Stimulated activated CD8-positive, alpha-beta memory T cell treated with anti-CD3 and anti-CD28 coated beads, Interleukin-2, amount 100 ng/mL, for 1 hour (primary cell): ENCODE measurements at places on chromosomes 11 and 22.

DNA sequence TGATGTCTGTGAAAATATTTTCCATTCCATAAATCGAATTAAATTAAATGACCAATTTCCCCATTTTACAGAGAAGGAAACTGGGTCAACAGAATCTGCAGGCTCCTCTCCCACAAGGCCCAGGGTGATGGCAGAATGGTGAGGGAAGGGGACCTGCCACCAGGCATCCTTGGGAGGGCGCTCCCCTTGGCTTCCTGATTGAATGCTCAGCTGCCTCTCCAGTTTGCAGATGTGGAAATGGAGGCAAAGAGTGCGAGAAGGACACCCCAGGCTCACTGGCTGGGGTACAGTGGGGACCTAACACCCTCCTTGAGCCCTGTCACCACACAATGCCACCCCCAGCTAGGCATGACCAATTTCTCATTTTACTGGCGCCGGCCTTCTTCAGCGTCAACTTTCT is 28.5 kb upstream of the CSNK1E start:
- no peak for DNase-seq

- no peak for DNase-seq
Measured at GRCh38 chr11:67262731-67263675, 3.3 kb upstream of the GRK2 start.

DNA sequence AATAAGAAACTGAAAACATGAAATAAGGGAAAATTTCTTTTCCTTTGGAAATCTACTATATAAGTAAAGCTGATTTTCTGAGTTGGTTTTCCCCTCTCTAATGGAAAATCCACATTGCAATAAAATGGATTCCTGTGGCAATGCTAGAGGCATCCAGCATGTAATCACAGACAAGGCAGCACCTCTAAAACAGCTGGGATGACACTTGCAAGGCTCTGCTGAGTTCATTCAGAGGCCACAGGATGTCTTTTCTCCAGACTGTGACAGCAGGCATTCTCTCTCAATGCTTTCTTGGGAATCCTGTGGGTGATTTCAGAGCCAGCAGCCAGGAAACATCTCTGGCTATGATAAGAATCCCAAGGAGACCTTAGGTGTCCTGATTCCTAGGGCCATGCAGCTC is 201.3 kb upstream of the BLID start:
- DNase-seq, result no peak

DNA sequence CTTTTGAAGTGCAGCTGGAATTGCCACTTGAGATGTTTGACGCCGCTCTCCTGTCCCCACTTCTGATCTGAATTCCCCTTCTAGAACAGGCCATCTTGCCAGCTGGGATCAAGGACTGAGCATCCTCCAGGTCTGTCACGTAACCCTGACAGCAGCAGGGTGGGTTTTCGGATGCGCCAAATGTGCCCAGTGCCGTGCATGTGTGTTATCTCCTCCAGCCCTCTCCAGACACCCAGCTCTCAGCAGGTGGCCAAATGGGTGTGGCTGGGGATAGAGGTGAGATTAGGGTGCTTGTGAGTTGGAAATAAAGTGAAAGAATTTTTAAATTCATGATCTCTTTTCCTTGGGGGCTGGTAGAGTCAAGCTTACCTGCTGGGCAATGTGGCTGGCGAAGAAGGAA is 3.3 kb downstream of the OSBP2 start:
- no peak for DNase-seq

- DNase-seq, result no peak
Measured at GRCh38 chr11:84437071-84437980, 1151.2 kb upstream of the CCDC90B start.

GRCh38 chr22:45324311-45324711 is 14.6 kb downstream of the FAM118A start:
- no peak for DNase-seq

DNA sequence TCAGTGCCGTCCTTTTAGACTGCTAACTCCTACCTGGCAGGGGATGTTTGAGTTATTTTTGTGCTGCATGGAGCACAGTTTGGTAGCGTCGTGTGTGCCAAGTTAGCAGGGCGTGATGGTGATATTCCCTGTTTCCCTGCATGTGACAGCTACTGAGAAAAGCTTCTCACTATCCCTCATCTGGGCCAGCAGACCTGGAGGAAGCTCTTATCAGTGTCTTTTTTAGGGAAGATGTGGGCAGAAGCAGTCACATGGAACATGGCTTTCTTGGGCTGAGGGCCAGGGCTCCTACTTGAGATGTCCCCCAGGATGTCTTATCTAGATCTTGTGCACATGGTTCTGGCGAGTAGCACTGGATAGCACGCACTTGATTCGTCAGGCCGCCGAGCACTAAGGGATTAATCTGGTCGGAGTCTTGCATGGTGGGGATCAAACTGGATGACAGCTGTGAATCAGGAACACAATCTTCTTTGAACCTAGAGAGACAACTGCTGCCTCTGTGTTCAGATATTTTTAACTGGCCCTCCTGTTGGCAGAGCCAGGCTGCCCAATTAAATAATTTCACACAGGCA is 33.8 kb downstream of the TECTA start:
- no peak for DNase-seq

DNA sequence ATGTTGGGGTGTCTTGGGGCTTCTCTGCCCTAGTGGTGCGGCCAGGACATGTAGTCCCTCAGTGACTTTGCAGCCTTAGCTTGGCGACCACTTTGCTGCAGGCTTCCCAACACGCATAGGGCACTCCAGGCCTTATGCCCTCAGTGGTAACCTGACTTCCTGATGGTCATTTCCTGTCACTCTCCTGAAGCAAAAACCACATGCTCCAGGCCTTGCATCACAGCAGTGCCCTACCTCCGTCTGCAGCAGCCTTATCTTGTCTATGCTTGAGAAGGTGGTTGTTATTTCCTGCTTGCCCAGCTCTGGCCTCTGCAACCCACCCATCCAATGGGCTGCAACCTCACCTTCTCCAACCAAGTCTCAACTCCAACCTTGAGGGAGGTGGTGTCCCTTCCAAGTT is 33.4 kb upstream of the PISD start:
- DNase-seq, result no peak

- DNase-seq, result no peak
Measured at GRCh38 chr11:65743681-65744025, 23.1 kb upstream of the RNASEH2C start.

- no peak for DNase-seq
Measured at GRCh38 chr11:7672960-7673723, at the start of gene CYB5R2. Gene CYB5R2, minus strand, starts transcription at chr11:7673500. Its CDS starts 675 bp downstream, at chr11:7672825.

GRCh38 chr11:117528097-117528721 is 200.6 kb downstream of the CEP164 start:
- no peak for DNase-seq

- no peak for DNase-seq
Measured at GRCh38 chr11:77187111-77187750, 59.2 kb downstream of the MYO7A start.

GRCh38 chr11:110472858-110473257 is 43.1 kb downstream of the FDX1 start:
- no peak for DNase-seq

GRCh38 chr22:39316440-39317083 is 2.9 kb downstream of the RPL3 start:
- DNase-seq, result peak; percentile 54

GRCh38 chr11:86681483-86681756 is 9.0 kb upstream of the ME3 start:
- DNase-seq, result no peak

DNA sequence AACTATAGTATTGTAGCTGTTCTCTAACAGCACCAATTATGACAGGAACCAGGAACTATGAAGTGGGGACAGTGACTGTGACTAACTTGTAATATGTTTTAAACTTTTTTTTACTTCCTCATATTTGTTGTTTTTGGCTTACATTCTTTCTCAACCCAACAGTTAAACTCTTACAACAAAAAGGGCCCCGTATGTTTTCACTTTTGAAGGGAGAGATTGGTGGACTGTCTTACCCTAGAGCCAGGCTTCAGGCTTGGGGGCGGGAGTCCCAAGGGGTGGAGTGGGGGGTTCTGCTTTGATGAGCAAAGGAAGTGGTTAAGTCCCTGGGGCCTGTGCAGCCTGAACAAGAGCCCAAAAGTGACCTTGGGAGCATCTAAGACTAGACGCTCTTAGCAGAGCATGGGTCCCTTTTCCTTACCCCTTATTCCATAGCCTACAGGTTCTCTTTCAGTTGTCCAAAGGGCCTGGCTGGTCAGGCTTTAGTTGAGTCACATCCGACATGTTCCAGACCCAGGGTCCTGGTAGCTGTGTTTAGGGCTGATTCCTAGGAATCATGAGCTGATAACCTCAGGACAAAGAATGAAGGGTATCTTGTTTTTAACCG is 38.8 kb downstream of the STIM1 start:
- no peak for DNase-seq

DNA sequence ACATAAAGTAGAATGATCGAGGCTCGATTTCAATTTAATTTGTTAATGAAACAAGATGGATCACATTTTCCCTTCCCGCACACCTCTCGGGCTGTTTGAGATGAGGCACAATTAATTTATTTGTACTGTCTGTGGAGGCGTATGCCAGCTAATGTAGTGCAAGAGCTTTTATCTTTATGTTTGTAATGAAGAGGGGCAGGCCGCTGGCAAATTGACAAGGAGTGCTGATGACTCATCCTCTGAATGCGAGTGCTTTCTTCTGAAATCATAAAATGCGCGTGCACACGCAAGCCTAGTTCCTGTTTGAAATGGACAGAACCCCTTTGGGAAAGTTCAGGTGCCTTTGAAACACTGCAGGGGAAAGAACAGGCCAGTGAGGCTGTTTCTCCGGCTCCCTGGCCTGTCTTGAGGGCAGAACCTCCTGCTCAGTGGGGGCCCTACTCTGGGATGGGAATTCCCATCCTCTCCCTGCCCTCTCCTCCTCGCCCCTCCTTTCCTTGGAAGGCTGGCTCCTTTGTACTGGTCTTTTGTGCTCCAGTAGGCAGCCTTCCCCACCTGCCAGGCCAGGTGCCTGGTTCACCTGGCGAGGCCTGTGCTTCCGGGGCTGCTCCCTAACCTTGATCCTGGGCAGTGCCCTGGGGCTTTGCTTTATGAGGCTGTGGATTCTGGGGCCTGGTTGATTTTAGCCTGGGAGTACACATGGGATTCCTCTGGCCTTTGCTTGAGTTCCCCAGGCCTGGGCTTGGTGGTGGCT is 50.3 kb downstream of the TEAD1 start:
- no peak for DNase-seq

DNA sequence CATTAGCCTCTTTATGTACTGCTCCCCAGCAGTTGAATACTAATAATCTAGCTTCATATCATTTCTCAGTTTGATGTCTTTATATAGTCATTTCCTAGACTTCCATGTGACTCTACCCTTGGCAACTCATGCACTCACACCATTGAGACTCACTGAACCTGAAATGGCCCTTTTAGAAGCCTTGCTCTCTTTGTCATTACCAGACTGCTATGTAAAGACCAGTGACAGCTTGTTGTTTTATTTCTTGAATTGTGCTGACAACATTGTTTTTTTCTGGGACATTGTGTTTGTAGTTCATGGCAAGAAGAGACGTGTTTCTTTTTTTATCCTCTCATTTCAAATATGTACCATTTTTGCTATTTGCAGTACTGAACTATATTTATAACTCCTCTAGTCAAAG is 256.5 kb downstream of the CNTN5 start:
- DNase-seq, result no peak

DNA sequence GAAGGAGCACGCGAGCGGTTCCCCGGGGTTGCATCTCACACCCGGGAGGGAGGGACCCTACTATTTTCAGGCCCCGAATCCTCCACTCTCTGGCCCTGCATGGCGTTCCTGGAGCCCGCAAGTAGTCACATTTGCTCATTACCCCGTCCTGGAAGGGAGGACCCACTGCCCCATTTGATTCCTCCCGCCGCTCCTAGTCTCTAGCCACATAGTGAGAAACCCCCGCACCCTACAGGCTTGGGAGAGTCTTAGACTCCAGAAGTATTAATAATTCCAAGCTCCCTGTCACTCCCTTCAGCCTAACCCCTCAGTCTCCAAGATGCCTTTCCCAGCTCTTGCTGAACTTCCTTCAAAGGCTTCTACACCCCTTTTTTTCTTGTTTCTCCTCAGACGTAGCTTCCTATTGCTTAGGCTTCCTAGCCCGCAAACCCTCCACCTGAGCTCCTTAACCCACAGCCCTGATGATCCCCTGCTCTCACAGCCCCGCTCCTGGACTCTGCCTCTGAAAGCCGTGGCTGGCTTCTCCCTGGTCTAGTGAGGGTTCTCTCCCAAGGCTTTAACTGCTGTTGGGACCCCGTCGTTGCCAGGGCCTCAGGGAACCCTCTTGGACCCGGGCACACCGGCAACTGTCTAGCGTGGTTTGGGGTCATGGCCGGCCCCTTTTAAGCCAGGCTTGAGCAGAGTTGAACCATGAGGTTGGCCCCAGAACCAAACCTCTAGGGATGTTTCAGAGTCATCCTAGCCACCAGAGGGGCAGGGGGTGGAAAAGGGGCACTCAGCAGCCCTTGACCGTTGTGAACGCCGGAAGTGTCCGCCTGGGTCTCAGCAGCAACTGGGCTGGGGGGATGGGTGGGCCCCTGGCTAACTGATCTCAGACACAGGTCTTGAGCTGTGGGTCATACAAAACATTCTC is 862 bp downstream of the GGA1 start:
- DNase-seq, result no peak

- DNase-seq, result no peak
Measured at GRCh38 chr11:80107415-80107814, 666.6 kb upstream of the TENM4 start.

DNA sequence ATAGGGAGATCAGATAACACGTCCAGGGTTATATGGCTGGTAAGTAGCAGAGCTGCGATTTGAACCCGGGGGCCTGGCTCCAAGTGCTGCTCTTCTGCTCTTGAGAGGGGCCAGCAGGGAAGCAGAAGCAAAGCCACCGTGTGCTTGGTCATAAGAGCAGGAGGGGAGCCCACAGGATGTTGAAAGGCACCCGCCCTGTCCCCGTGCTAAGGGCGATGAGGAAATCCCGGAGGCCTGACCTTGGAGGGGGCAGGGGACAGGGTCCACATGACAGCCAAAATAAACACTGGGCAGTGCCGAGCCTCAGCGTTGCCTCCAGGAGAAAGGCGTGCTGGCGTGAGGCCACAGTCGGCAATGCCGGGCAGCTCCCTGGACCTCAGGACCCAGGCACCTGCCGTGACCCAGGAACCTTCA is 28.8 kb downstream of the TOM1 start:
- no peak for DNase-seq

DNA sequence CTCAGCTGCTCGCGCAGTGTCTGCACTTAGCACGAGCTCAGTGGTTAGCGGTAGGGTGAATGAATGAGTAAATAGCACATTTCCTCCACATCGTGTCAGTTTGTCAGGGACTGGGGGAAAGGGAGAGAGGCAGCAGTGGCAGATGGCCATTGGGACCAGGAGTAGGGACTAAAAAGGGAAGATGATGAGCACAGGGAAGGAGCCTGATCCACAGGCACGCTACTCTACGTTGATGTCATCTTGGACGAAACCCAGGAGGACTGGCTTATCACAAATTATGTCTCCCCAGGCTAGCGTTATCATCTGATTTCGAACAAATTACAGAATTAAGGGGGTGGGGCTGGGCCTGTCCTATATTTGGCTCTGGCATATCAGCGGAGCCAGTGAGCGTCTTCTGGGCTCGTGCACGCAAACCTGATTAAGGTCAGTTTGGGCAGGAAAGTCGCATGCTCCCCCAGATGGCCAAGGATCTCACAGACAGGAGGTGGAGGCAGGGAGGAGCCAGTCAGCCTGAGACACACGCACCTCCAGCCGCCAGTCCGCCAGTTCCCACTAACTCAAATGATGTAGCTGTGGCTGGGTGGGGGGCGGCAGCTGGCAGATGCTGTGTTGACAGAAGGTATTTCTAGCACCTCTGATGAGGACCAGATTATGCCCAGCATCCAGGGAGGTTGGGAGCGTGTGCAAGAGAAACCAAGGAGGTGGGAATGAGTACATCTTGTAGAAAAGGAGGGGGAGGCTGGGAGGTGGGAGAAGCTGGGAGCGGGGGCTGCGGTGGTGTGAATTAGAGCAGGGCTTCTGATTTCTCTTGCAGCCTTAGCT is 97.4 kb upstream of the PRDM11 start:
- DNase-seq, result no peak
